CMK (cell line): ENCODE measurements at places on chromosomes 6 and 20.

DNA sequence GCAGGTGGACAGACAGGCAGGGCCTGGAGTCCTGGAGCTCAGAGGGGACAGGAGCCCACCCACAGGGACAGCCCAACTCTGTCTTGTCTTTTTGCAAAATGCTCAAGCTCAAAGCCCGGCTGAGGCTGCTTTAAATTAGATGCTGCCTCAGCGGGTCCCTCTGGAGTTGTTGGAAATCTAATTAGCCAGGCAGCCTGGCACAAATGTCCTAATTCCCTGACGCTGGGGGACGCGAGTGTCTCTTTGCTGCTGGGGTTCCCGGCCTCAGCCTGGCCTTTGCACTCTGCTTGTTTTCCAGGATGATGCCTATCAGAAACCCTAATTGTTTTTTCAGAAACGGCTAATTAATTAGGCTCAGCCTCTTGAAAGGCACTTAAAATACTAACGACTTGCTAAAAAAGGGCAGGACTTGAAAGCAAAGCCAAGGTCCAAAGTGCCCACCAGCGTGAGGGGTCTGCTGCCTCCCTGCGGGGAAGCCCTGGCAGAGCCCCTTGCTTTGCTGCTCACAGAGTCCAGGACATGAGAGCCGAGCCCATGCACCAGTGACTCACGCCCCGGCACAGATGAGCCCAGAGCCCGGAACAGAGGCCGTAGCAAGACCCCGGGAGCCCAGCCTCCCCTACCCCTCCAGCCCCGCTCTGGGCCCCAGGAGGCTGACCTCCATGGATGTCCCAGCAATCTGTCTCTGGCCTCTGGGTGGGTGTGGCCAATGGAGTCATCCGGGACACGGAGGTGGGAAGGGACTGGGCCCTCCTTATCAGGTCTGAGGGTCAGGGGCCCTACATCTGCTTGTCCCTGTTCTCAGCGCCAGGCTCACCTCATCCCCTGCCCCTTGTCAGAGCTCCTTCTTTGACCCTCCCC, 46.0 kb upstream of the BHLHE23 start:
- no peak for DNase-seq

DNA sequence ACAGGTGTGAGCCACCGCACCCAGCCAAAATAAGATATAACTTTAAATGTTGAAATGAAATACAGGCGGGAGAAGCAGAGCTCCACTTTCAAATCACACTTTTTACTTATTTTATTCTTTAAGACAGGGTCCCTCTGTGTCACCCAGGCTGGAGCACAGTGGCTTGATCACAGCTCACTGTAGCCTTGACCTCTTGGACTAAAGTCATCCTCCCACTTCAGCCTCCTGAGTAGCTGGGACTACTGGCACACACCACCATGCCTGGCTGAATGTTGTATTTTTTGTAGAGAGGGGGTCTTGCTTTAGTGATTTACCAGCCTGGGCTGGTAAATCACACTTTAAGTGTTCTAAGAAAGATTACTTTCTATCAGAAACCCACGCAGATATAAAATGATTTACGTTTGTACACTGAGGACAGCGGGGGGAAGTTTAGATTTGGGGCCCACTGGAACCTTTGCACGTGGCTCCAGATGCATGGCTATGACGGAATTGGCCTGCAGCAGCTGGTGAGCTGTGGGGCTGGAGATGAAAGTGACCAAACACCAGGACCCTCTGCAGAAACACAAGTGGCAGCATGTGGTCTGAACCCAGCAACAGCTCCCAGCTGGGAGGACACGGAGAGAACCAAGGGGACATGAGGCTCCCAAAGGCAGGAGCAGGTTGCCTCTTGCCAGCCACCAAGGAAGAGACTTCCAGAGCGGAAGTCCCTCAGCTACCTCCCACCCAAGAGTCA, 26.4 kb upstream of the TLDC2 start:
- no peak for DNase-seq

DNA sequence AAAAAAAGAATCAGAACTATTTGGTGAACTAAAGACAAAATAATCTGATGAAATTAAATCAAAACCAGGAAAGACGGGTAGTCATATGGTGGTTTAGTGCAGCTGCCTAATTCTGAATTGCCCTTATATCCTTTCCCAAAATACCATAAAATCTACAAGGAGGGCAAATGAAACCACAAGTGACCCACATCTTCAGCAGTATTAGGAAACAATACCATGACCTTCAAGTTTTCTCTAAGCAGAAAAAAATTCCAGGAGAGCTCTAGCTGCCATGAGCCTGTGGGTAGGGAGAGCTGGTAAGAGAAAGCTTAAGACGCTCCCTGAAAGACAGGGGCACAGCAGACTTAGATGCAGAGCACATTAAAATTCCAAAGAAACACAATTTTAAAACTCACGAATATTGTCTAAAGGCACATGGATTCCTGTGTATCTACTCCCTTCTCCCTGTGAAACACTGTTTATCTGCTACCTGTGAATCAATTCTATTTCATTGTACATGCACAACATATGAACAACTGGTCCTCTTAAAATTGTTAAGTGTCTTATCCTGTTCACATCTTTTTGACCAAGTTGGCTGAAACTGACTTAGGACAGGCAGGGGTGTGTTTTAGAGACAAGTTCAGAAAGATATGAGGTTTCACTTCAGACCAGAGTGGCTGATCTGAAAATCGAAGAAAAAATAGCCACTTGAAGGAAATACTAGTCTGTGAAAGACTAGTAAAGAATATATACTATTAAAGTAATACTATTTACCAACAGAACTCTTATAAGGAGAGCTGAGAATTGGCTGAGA, 153.6 kb upstream of the SHLD1 start:
- DNase-seq: no peak

GRCh38 chr6:162603231-162604015, 124.1 kb downstream of the PRKN start:
- no peak for DNase-seq

- DNase-seq: no peak
Observed at GRCh38 chr6:71077655-71078054, 120.8 kb upstream of the B3GAT2 start.
